Kidney capillary endothelial cell (primary cell): ENCODE measurements at places on chromosomes 2 and 18.

GRCh38 chr2:88897715-88898114, 206.2 kb downstream of the RPIA start:
- DNase-seq, result no peak

GRCh38 chr2:103346780-103347179, 584.9 kb downstream of the TMEM182 start:
- no peak for DNase-seq

DNA sequence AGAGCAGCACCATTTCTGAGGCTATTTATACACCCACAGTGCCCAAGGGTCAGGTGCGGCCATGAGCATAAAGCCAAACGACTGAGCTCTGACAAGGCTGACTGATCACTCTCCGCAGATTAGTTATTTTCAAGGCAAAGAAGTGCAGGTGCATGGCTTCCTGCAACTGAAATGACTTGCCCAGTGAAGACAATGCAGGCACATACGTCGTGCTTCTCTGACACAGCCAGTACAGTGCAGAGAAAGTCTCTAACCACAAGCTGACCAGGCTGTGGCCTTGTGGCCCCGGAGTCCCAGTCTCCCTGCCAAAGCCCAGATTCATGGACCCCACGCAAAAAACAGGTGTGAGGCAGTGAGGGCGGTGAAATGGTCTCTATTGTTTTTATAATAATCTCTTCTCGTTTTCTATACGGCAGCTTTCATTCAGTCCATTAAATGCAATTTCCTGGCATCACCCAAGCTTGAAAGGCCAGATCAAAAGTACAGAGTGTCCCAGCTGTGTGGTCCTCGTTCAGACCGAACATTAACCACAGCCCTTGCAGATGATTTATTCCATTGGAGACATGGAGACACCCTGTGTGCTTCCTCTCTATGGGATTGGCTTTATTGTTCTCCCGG, 447.0 kb upstream of the ID2 start:
- no peak for DNase-seq

GRCh38 chr18:13565228-13565627, 161.1 kb downstream of the FAM210A start:
- DNase-seq, result no peak

- peak; percentile 26 for DNase-seq
Observed at GRCh38 chr2:69830045-69830905, 815 bp downstream of the GMCL1 start.

DNA sequence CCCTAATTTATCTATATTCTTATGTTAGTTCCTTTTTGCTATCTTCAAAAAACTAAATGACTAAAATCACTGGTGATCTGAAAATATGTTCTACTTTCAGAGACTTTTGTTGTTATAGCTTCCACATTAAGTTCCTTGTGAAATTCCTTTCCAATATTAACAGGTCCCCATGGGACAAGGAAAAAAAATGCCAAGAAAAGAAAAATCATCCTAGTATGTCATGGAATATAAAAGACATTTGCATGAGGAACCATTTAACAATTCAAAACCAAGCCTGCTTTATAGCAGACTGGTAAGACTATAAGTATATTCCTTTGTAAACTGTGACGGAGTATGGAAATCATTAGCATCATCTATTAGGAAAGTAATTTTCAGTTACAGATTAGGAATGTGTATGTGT, 48.1 kb downstream of the COBLL1 start:
- no peak for DNase-seq

- no peak for DNase-seq
Observed at GRCh38 chr2:168526641-168527040, 70.6 kb downstream of the CERS6 start.

DNA sequence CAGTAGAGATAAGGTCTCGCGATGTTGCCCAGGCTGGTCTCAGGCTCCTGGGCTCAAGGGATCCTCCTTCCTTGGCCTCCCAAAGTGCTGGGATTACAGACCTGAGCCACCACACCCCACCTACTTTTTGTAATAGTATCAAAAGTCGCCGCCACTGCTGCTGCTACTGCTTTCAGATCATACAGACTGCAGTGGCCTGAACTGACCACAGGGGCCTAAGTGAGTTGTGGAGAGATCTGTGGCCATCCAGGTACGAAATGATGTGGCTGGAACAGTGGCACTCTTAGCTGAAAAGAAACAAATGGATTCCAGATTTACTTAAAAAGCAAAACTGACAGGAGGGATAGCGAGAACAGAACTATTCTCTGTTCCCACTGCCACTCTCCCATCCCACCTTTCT, 32.9 kb upstream of the POMC start:
- no peak for DNase-seq

GRCh38 chr2:8855010-8855409, 17.6 kb upstream of the KIDINS220 start:
- no peak for DNase-seq

DNA sequence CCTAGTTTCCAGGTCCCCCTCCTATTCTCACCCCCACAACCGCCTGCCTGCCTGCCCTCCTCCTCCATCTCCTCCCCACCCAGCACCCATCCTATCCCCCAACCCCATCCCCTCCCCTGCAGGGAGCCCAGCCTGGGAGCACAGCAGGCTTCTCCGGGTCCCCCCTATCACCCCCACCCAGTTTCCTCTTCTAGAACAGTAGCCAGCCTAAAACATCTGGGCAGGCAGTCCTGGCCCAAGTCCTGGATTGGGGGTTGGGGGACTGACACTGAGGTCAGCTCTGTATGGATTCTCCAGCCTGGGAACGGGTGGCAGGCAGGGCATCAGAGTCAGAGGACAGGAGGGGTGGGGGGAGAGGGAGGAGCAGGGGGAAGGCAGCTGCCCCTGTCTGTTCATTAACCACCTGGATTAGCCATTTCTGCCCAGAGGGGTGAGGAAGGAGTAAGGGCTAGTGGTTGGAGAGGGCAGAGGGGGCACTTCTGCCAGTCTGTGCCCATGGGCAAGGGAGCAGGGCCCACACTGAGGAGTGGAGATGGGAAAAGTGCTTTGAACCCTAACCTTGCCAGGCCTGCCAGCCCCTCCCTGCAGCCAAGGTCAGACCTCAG, 60.0 kb downstream of the TNS1 start:
- no peak for DNase-seq
